Omental fat pad (tissue), 4 donors: ENCODE measurements at places on chromosomes 7 and 10. TPM values are rescaled to one million over a fixed set of nuclear protein-coding genes. Genes with fewer than 3 reads are reported as not detected.

WDFY4 gene
- 21.4 TPM for total RNA-seq

DNA sequence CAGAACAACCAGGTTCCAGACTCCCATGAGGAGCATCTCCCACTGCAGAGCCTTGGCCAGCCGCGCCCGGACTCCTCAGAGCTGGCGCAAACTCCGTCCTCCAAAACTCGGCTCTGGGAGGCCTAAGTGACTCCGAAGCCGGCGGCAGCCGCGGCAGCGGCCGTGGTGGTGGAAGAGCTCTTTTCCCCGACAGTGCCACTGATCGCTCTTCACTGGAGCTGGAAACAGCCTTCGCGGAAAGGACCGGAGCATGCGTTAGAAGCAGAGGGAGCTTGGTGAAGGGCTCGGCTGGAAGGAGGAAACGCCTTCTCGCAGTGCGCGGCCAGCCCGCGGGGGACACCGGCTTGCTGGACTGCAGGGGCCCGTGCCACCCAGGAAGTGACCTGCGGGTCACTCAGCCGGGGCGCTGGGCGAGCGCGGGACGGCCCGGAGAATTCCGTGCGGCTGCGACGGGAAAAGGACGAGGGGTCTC is 5.0 kb upstream of the HOXA13 start:
- DNase-seq: no peak

TUBB8 gene
- not detected for total RNA-seq

ADIRF gene
- 504 TPM for total RNA-seq

GRCh38 chr10:89346405-89347254 is 18.8 kb downstream of the IFIT3 start:
- DNase-seq: no peak

- no peak for DNase-seq
These were observed 19.9 kb downstream of the UPF2 start for GRCh38 chr10:12022580-12023257.

GRCh38 chr7:115635376-115635775 is 395.2 kb downstream of the TFEC start:
- no peak for DNase-seq

- no peak for DNase-seq
These were observed 586.6 kb downstream of the INHBA start for GRCh38 chr7:41116337-41116736.

DNA sequence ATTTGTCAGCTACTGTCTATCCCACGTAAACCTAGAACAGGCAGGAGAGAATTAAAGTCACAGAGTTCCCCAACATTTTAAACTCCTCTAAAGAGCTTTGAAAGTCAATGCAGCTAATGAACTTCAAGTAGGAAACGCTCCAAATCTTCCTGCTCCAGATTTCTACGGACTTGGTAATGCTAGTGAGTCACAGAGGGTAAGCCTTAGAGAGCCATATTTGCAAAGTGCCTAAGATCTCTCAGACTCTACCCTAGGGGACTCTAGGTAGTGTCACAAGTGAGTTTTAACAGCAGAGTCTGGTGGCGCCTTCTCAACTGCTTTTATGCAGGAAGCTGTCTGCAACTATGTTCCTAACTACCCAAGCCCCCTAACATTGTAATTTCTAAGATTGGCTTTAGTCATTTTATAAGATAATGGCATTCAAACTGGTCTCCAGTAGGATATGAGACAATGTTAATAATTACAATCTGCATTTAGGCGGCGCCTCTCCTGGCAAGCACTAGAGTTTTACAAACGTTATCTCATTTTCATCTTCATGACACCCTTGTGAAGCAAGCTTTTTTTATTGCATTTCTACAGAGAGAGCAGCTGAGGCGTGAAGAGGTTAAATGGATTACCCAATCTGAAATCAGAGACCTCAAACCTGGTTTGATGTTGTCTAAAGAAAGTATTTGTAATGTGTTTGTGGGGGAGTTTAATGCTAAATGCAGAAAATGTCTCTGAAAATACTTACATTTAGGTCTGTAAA is 22.0 kb upstream of the FZD1 start:
- no peak for DNase-seq

- no peak for DNase-seq
These were observed 919 bp downstream of the PLA2G12B start for GRCh38 chr10:72953687-72954086.
